Glomerular endothelial cell (primary cell): ENCODE measurements at places on chromosomes 11 and 22. TPM values are rescaled to one million over a fixed set of nuclear protein-coding genes. Genes with fewer than 3 reads are reported as not detected.

The TMEM191B gene
- total RNA-seq = 0.76 TPM in 1 of 2 replicates, not detected in the other

The AASDHPPT gene
- total RNA-seq = 37.1 and 37.5 TPM in 2 replicates

The OR2D2 gene
- total RNA-seq = 0.35 TPM in 1 of 2 replicates, not detected in the other

The TPH1 gene
- total RNA-seq = 0.12 TPM in 1 of 2 replicates, not detected in the other

The GPHA2 gene
- total RNA-seq = not detected in 2 replicates

The ELMOD1 gene
- not detected in 2 replicates for total RNA-seq

The BLID gene
- 0.82 and 1.0 TPM in 2 replicates for total RNA-seq

The B3GAT1 gene
- total RNA-seq = not detected in 2 replicates

The NLRP14 gene
- total RNA-seq = 0.10 TPM in 1 of 2 replicates, not detected in the other

The MOV10L1 gene
- 2.1 and 11.7 TPM in 2 replicates for total RNA-seq
